H1 (cell line): ENCODE measurements at places on chromosomes 3 and 15.
A peak's percentile ranks its signal among the peaks of the same experiment; 100 is the strongest.

DNA sequence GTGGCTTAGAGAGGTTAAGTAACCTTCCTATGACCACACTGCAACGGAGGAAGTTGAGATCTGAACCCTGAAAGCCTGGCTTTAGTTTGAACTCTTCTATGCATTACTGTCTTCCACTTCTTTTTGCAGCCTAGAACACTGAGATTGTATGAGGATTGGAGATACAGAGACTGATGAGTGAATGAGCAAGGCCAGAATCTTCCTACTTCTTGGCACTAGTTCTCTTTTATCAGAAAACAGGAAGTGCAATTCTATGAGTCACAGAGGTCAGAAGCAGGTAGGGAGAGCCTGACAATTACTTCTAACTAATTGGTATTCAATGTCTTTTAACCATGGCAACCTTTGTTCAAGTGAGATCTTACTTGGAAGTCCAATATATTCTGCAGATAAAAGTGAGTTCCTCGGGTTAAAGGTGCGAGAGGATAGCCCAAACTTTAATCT lies 219.0 kb downstream of the SHQ1 start:
- DNase-seq, result no peak

GRCh38 chr3:180294282-180295027 lies 257.7 kb upstream of the PEX5L start:
- DNase-seq, result no peak

- no peak for DNase-seq
These were observed 326.4 kb upstream of the SATB1 start for GRCh38 chr3:18751514-18751913.

GRCh38 chr3:119211193-119211592 lies 29.5 kb downstream of the B4GALT4 start:
- DNase-seq, result no peak

DNA sequence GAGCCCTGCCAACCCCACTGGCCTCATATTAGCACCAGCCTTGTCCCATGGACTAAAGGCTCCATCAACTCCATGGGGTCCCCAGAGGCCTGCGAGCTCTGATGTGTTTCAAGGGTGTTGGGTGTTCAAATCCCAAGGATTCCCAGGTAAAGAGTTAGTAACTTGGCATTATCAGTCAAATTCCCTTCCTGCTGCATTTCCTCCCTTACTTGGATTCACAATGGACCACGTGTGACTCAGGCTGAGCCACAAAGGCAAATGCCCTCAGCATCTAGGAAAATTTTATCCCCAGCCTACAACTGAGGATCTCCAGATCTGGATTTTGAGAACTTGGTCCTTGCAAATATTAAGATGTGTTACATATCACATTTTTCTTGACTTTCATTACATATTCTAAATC lies 58.8 kb downstream of the GADL1 start:
- DNase-seq, result peak; percentile 13

- DNase-seq, result no peak
These were observed 383.4 kb downstream of the EPHA6 start for GRCh38 chr3:97197830-97198229.

- no peak for DNase-seq
These were observed 27.2 kb upstream of the VPS33B start for GRCh38 chr15:91049378-91050127.

GRCh38 chr15:92140796-92141195 lies 252.9 kb upstream of the ST8SIA2 start:
- no peak for DNase-seq

DNA sequence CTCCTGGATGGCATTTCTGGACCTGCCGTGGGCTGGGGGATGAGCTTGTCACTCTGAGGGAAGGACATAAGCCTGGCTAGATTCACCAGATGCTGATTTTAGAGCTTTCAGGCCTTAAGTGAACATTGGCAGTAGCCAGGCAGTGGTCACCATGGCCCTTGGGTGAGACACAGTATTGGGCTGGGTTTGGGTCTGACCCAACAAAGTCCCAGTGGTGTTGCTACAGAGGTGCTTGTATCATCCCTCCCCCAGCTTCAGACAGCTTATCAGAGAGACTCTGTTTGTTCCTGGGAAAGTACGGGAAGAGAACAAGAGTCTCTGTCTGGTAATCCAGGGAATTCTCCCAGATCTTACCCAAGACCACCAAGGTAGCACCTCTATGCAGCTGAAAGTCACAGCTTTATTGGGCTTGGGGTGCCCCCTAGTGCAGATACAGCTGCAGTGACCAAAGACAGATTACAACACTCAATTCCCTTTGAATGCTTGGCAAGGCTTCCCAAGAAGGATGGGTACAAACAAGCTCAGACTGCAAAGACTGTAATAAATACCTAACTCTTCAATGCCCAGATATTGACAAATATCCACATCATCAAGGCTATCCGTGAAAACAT lies 9.8 kb upstream of the RUVBL1 start:
- peak; percentile 72 for DNase-seq

- DNase-seq, result no peak
These were observed 16.1 kb downstream of the CTDSPL2 start for GRCh38 chr15:44443515-44443914.

- DNase-seq, result no peak
These were observed 755.5 kb upstream of the SEMA6D start for GRCh38 chr15:46961795-46962194.

- DNase-seq, result no peak
These were observed 138.7 kb downstream of the CHL1 start for GRCh38 chr3:335240-335639.

- DNase-seq, result no peak
These were observed 2.2 kb upstream of the BNIP2 start for GRCh38 chr15:59691194-59691805.

DNA sequence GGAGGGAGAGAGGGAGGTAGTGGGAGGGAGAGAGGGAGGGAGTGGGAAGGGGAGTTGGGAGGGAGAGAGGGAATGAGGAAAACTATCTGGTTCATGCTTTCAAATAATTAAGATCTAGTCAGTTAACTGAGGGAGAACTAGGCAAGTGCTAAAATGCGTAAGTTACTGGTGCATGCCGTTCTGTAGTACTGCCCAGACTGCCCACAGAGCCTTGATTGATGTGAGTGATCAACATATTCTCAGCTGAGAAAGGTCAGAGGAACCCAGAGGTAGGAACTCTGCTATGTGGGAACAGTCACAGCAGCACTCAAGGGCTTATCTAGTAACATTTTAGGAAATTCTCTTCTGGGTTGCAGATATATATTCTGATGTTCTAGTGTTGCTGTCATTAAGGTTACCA lies 149.8 kb upstream of the ROBO1 start:
- DNase-seq, result no peak

- no peak for DNase-seq
These were observed 51.3 kb upstream of the KPNA4 start for GRCh38 chr3:160616716-160617115.

DNA sequence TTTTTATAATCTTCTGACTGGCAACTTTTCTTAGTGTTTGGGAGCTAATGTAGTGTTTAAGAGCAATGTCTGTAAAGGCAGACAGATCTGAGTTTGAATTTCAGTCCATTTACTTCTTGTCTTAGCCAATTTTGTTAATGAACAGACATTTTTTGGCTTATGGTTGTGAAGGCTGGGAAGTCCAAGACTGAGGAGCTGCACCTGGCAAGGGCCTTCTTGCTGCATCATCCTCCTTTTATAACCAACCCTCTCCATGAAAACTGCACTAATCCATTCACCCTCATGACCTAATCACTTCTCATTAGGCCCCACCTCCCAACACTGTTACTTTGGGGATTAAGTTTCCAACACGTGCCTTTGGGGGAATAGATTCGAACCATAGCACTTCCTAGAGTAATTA lies 164.5 kb downstream of the GAP43 start:
- no peak for DNase-seq

GRCh38 chr3:58074997-58075396 lies 66.8 kb downstream of the FLNB start:
- no peak for DNase-seq
